ENCODE measurements at places on chromosomes 12 and 14.

DNA sequence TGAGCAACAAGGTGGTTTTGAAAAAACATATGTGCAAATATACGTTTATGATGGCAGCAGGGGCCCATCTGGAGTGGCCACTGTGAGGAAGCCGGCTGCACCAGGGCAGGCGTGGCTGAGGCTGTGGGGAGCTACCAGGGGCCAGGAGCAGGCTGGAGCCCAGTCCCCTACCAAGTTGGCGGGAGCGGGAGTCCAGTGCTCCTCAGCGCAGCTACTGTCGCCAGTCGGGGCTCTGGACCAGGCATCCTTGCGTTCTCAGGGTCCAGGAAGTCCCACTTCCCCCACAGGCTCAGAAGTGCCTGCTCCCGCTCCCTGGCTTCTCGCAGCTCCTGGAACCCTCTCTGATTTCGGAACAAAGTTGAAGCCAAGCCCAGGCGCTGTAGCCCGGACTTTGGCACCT lies 1377.5 kb upstream of the FLRT2 start:
- no peak overlapping the region for H3K27ac ChIP-seq
- no peaks in the 10 kb centered on the region for H3K27me3 ChIP-seq
- peak; percentile 14 for DNase-seq
- H3K4me1 ChIP-seq: peaks cover 10% of the 10 kb centered on the region
- no peaks in the 10 kb centered on the region for H3K36me3 ChIP-seq
- H3K4me3 ChIP-seq: no peak overlapping the region

DNA sequence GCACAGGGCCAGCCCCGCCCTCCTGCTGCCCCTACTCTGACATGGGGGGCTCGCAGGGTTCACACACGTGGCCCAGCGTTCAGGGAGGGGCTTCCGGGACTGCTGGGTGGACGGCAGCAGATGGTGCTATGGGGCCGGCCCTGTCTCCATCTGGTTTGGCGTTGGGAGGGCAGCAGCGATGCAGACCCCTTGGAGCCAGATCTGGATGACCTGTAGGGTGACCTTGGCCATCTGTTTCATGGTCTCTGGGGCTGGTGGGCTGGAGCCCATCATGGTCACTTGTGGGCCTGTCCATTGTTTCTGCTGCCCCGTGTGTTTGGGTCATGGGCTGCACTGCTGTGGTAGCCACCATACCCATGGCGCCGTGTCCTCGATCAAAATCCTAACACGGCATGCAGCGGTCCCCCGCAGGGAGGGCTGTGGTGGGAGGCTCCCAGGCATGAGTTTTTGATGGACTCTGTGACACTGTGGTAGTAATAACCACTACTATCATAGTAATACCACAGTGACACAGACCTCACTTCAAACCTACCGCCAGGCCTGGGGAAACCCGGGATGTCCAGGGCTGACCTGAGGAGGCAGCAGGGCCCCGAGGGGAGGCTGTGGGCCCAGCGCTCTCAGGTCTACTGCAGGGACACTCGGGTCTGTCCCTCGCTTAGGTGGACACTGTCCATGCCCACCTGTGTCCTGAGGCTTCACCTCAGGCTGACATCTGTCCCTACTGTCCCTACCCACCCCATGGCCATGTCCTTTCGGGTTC lies 359.4 kb downstream of the TMEM121 start:
- H3K4me3 ChIP-seq: no peak overlapping the region
- H3K36me3 ChIP-seq: peaks cover 39% of the 10 kb centered on the region
- no peaks in the 10 kb centered on the region for H3K4me1 ChIP-seq
- peaks cover 4% of the 10 kb centered on the region for H3K27me3 ChIP-seq
- no peak overlapping the region for H3K27ac ChIP-seq

DNA sequence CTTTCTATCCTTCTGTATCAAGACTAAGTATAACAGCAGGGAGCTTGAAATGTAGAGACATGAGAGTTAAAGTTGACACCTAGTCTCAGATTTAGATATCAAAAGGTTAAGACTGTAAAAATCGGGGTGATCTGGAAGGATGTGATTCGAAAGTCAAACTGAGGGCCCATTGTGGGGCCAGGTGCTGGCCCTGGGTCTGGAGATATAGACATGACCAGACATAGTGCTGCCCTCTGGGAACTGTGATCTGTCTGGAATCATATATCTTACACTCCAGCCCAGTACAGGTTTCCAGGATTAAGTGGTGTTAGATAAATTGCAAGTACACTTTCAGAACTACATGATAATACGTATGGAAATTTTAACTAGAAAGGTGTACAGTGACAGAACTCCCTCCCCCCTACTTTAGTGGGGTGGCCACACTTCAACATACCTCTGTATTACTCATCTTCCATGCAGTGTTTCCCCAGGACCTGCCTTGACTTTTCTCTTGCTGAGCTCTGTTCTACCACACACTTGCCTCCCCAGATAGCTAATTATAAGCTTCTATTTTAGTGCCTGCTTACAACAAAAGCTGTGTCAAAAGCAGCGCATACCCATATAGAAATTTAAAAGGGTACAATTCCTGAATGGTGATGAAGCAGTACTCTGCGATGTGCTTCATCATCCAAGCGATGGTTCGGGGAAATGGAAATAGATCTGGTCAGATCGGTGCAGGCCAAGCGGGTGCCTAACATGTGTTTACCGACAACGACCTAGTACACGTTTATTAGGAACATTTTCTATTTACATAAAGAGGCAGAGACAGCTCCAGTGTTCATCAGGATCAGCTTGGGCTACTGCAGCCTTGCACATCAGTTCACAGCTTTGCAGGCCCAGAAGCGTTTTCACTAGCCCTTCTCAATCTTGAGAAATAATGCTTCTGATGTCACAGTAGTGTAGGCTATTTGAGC lies 68.7 kb downstream of the ARF6 start:
- no peak overlapping the region for H3K27ac ChIP-seq
- no peak for DNase-seq
- no peaks in the 10 kb centered on the region for H3K27me3 ChIP-seq
- H3K4me3 ChIP-seq: no peak overlapping the region

GRCh38 chr12:12425616-12426015 lies 68.7 kb downstream of the BORCS5 start:
- H3K27me3 ChIP-seq: peaks cover 4% of the 10 kb centered on the region
- no peak overlapping the region for H3K27ac ChIP-seq
- no peak for DNase-seq
- H3K4me1 ChIP-seq: peaks cover 13% of the 10 kb centered on the region

Data from WTC11 (cell line).